ENCODE measurements at places on chromosomes 11 and 22.
A peak's percentile ranks its signal among the peaks of the same experiment; 100 is the strongest.

DNA sequence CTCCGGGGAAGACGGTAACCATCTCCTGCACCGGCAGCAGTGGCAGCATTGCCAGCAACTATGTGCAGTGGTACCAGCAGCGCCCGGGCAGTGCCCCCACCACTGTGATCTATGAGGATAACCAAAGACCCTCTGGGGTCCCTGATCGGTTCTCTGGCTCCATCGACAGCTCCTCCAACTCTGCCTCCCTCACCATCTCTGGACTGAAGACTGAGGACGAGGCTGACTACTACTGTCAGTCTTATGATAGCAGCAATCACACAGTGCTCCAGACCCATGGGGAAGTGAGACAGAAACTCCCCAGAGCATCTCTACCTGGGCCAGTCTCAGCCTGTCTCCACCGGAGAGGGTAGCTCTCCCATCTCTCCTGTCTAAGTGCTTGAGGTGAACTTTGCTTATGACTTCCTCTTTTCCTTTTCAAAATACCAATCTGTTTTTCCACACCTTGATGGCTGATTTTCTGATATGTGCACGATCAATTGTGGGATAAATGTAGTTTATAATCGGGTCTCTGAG, 48.5 kb upstream of the VPREB1 start:
- DNase-seq = no peak

DNA sequence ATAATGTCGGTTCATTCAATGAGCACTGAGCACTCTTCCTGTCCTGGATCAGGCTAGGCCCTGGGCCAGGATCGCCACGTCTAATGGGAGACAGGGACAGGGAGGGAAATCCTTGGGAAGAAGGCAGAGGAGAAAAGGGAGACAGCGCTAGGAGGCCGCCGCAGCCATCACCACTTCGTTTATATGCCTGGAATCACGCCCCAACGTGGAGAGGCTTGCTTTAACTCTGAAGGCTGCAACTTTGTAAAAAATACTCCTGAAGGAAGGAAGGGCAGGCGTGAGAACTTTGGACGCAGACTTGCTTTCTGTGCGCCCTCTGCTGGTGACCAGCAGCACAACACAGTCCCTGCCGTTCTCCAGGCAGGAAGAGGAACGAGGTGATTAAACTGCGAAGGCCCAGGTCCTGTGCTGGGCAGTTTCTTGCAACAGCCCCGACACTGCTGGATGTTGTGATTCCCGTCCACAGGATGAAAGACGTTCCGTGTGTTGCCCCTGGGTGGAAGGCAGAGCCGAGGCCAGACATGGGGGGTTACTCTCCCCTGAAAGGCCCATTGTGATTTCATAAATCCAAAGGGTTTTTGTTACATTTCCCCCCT, 22.1 kb downstream of the RIBC2 start:
- peak; percentile 83 for DNase-seq

GRCh38 chr11:91947215-91947820, 277.3 kb upstream of the FAT3 start:
- DNase-seq = no peak

GRCh38 chr11:73135346-73136284, 6.5 kb downstream of the FCHSD2 start:
- no peak for DNase-seq

- DNase-seq = no peak
These were observed 14.1 kb downstream of the SERPIND1 start for GRCh38 chr22:20787746-20788626.

DNA sequence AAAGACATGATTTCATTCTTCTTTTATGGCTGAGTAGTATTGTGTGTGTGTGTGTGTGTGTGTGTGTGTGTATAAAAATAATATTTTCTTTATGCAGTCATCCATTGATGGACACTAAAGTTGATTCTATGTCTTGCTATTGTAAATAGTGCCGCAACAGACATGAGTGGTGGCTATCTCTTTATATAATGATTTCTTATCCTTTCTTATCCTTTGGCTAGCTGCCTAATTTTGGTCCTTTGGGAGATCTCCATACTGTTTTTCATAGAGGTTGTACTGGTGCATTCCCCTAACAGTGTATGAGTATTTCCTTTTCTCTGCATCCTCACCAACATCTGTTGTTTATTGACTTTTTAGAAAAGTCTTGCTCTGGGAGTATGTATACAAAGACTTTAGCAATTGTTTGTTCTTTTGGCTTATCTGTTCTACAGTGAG, 107.0 kb downstream of the STIM1 start:
- DNase-seq = no peak

DNA sequence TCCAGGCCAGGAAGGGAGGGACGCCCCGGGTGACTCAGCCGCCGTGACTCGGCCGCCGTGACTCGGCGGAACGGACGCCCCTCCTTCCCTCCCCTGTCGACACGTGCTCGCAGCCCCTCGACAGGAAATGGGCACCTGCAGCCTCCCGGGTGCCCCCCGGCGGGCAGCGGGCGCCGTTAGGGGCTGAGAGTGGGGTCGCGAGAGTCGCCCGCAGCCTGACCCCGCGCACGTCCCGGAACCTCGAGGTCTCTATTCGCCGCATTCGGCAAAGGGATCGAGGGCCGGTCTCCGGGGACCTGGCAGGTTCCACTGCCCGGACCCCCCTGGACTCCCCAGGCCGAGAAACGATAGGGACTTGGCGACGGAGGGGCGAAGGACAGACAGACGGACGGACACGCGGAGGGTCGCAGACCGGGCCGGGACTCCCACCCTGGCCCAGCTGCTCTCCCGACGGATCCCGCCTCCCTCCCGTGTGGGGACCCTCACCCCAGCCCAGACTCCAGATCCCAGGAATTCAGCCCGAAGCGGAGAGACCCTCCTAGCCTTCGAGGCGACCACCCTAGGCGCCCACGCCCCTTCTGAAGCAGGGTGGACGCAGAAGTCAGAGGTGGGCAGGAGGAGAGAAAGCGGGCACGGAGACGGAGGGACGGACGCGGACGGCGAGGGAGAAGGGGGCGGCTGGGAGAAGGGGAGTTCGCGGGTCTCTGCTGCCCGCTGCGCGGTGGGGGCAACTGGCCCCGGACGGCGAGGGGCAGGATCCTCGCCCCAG, 648 bp downstream of the FOSL1 start:
- DNase-seq = no peak

DNA sequence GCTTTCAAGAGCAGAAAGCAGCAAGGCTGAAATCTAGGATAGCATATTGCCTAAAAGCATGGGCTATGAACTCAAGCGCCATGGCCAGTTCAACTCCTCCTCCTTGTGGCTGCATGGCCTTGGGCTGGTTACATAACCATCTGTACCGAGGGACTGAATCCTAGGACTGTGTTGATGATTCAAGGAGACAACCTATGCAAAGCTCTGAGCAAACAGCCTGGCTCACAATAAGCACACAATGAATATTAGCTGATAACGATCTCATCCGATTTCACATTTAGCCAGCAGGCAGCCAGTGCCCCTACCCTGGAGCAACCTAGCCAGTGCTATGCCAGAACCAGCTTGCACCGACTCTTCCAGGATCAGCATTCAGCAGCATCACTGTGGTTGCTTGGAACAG, 698.4 kb downstream of the TBC1D22A start:
- DNase-seq = no peak

DNA sequence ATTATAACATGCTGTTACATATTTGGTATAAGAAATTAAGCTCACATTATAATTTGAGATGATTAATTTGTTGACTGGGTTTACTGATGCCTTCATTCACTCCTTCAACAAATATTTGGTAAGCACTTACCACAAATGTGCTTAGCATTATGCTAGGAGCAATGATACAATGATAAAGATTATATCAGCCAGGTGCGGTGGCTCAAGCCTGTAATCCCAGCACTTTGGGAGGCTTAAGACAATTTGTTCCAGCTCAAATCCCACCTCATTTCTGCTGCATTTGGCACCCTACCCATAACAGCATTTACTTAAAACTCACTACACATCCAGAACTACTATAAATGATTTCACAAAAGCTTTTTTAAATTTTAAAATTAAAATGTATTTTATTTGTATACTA, 1263.6 kb upstream of the RAG2 start:
- DNase-seq = no peak

DNA sequence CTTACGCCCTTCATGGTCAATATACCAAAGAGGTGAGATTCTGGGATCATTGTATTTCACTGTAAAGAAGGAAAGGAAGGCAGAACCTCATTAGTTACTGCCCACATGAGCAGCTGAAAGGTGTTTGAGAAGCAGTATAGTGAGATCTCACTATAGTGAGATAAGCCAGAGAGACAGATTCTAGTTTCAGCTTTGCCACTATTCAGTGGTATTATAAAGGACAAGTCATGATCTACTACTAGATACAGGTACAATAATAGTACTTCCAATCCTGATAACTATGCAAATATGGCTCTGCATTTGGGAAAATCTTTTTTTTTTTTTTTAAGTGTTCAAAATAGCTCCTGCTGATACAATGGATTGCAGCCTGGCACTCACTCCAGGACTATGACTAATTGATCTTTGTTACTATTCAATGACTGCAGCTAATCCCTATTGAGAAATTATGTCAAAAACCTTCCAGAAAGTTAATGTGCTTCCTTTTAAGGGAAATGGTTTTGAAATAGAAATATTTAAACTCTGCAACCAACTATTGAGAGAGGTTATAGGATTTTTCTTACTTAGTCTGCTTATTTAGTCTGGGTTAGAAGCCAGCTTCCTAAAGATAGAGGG, 8.3 kb upstream of the DLAT start:
- DNase-seq = no peak

DNA sequence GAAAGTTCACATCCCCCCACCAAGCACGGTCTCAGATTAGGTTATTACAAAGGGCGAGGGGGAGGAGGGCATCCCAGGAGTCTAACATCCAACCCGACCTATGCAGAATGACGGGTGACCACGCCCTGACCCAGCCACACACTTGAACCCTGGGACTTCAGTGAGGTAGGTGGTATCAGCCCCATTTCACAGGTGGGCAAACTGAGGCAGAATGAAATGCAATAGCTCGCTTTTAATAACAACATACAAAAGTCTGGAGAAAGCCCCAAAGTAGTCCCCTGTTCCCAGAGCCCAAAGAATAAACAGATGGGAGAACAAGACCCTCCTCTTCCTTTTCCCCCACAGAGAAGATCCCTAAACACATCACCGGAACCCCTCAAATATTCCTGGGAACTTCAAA, 31.9 kb downstream of the NUP50 start:
- DNase-seq = no peak

DNA sequence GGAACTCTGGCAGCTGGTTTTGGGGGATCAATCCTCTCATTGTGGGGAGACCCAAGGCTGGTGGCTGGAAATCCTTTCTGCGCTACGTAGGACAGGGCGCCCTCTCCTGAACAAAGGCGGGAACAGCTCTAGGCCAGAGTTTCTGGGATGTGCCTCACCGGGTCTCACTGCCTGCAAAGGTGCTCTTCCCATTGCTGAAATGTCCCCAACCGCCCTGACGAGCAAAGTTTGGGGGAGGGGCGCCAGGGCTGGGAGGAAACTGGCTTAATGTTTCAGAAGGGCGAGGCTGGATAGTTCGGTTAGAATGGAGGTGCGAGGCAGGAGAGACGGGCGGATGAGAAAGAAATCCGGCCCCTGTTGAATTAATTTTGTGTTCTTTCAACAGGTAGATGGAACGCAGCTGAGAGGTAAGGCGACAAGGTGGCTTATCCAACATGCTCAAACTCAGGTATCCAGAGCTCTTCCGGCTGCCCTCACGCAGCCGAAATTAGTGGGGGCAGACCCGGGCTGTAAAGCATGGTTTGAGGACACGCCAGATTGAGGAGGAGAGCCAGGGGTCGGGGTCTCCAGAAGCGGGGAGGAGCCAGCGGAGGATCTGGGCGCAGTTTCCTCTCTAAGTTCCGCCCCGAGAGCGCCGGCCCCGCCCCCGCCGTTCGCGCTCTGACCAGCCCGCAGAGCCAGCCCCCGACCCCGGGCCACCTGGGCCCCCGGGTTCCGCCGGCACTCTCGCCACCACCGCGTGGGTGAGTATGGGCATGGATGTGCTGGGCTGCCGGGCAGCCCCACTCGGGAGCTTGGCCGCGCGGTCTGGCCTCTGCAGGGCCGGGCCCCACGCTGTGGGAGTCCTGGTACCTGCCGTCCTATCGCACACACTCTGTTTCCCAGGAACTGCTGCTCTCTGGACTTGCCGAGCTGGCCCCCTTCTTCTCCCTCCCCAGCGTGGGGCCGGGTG, at the start of gene PGAP2:
Gene PGAP2 (plus strand): TSS at position 652 of the 952 bp plus-strand sequence. CDS start 2,700 bp downstream, outside the sequence.
- no peak for DNase-seq

GRCh38 chr11:45754261-45754709, 50.7 kb upstream of the SLC35C1 start:
- no peak for DNase-seq

- DNase-seq = no peak
These were observed 18.1 kb upstream of the MYH9 start for GRCh38 chr22:36405671-36406538.

DNA sequence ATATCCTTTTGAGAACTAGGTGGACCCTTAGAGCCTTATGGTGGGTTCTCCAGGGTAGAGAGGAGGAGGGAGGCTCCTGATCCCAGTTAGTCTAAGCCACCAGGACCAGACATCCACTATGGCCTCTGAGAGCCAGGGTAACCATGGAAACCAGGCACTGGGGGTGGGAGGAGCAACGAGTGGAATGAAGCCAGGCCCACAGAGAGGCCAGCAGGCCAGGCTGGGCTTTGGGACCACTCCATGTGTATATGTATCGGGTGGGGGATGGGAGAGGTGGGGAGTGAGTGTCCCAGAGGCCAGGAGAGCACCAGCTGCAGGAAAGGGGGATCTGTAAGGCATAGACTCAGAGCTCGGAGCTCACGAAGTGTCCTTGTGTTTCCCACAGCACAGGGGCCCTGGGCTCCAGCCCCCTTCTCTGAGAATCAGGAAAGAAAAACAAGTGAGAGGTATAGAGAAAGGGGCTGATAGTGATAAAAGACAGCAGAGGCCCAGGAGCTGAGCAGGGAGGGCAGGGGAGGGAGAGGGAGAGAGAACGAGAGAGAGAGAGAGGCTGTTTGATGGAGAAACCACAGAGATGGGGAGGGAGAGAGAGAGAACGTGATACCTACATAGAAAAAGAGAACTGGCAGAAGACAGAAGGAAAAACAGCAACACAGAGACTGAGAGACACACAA, 15.5 kb upstream of the TSPAN18 start:
- no peak for DNase-seq

DNA sequence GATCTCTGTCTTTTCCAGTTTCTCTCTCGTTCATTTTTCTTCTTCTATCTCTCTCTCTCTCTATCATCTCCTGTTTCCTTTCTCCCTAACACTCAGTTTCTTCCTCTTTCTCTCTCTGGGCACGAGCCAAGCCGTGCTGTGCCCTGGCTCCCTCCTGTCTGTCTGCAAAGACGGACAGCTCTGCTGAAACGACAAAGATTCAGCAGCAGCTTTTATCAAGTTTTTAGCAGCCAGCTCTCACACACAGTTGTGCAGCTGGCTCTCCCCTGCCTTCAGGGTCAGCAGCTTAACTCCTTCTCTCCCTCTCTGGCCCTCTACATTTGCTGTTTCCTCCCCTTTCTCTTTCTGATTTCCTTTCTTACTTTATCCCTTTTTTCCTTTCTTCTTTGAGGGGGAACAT, 352.0 kb upstream of the MPPED2 start:
- no peak for DNase-seq

- no peak for DNase-seq
These were observed 10.7 kb downstream of the CRY2 start for GRCh38 chr11:45857961-45858474.
